ENCODE measurements at places on chromosomes 2 and 18.

GRCh38 chr2:143532061-143532460 is 402.8 kb downstream of the ARHGAP15 start:
- DNase-seq: no peak

GRCh38 chr2:25041307-25041927 is 459 bp upstream of the EFR3B start:
- no peak for DNase-seq

GRCh38 chr2:136205615-136206014 is 87.7 kb upstream of the CXCR4 start:
- no peak for DNase-seq

GRCh38 chr2:74457129-74457548 is 1.1 kb upstream of the WBP1 start:
- no peak for DNase-seq

- DNase-seq: no peak
Measured at GRCh38 chr2:69514406-69514805, 77.2 kb upstream of the NFU1 start.

DNA sequence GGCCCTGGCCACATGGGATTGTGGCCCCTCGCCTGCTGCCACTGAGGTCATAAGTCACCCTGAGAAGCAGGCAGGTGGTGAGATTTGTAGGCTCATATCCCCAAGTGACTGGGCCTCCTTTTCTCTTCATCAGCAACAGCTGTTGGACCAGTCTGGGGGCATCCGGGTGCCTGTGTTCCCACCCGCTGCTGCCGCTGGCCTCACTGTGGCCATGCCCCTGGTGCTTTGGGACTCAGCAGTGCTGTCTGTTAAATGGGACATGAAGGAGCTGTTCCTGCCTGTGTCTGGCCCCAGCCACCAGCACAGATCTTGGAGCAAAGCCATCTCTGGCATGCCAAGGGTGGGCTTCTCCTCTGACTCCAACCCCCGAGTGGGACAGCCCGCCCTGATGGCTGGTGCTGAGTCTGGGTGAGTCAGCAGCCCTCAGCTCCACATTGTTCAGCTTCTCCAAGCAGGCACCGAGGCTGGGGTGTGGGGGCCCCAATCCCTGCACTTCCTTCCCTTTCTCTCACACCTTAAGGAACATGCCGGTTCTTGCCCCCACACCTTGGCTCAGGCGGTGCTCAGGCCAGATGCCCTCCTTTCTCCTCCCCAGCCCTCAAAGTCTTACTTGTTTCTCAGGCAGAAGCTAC is 207.9 kb downstream of the GLI2 start:
- DNase-seq: no peak

- no peak for DNase-seq
Measured at GRCh38 chr2:12493031-12493513, 223.7 kb upstream of the TRIB2 start.

GRCh38 chr2:110872521-110872920 is 140.1 kb downstream of the ACOXL start:
- DNase-seq: no peak

DNA sequence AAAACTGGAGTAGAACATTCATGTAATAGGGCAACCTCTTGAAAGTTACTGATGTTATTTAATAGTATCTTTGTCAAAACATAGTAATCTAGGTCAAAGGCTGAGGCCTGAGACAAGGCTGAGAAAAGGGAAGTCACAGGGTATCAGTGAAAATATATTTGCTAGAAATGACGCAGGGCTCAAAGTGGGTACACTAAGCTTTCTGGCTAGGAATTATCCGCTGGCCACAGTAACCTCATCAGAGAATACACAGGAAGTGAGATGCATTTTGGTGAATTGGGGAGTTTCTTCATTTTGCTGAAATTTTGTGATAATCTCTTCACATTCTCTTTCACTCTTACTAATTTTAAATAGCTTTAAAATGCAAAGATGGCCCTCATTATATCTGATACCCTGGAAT is 206.8 kb downstream of the OTX1 start:
- DNase-seq: no peak

DNA sequence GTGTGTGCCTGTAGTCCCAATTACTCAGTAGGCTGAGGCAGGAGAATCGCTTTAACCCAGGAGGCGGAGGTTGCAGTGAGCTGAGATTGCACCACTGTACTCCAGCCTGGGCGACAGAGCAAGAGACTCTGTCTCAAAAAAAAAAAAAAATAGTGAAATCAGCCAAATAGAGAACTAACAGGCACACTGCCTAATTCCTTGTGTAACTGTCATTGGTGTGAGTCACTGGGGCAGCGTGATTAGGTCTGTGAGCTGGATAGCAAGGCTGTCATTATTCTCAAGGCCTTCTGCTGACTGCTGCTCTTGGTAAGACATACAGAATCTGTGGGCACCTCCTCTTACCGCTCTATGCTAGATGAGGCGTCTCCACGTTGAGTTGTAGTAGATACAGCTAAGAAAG is 270.3 kb downstream of the NEDD4L start:
- DNase-seq: no peak

DNA sequence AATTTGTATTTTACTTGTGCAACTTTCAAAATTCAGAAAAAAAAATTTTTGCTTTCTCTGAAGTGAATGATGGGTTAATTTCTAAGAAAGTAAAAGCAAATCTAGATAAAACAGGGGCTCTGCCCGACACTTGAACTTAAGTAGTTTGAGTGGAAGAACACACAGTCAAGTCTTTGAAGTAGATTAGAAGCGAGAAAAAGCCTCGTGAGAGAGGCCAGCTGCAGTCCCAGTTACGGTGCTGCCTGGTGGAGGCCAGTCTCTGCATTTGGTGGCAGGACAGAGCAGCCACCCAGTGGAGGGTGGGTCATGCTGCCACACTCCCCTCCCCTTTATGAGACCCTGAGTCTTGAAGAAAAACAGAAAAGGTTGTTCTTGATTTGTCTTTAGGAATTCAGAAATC is 81.8 kb downstream of the INPP5D start:
- no peak for DNase-seq

- no peak for DNase-seq
Measured at GRCh38 chr2:10948188-10948564, 36.4 kb downstream of the KCNF1 start.

- DNase-seq: no peak
Measured at GRCh38 chr2:236768393-236769140, 198.9 kb downstream of the ACKR3 start.

GRCh38 chr2:60614319-60614718 is 60.9 kb upstream of the BCL11A start:
- no peak for DNase-seq

GRCh38 chr2:30897539-30897938 is 90.3 kb upstream of the CAPN13 start:
- no peak for DNase-seq

DNA sequence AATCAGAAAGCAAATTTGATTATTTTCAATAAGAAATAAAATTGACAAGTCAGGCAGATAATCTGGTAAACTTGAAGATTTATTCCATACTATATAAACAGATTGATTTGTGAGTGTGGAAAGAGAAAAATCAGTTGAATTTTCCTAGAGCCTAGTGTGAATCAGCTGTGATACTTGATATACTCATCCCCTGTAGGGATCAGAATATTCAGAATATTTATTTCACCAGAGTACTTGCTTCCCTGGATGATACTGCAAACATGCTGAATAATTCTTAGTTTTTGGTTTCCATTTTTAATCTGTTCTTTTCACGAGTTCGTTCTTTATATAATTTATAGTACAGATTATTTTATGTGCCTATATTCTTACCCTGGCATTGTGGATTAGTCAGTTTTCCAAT is 142.8 kb downstream of the GALNT3 start:
- DNase-seq: no peak

GRCh38 chr2:48195169-48195568 is 288.9 kb upstream of the FBXO11 start:
- no peak for DNase-seq

DNA sequence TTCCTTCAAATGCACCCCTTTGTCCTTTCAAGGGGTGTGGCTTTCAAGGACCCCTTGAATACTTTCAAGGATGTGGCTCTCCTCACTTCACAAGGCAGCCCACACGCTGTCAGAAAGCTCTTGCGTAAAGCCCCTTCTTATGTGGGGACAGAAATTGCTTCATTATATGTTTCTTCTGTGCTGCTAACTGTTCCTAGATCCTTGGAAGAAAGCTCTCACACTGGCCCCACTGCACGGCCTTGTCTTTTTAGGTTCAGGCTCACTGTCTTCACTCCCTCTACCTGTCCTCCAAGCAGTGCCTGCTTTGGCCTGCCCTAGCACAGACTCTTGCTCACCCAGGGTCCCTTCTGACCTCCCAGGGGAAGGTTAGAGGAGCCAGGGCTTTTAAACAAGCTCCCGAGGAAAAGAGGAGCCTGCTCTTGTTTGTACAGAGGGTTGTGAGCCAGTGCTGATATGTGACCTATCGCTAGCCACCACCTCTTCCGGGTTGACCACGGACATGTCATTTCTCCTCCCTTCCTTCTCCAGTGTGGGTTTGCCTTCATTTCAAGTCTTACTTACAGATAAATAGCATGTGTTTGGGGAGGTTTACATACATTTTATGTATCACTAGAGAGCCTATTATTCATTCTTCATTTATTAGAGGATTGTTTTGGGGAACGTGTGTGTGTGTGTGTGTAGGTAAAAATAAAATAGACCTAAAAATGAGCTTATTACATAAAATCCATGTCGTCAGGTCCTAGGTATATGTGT is 94.7 kb downstream of the RTN4 start:
- DNase-seq: no peak

- no peak for DNase-seq
Measured at GRCh38 chr2:55490554-55490953, 29.0 kb upstream of the CFAP36 start.

All from stimulated activated CD8-positive, alpha-beta memory T cell treated with anti-CD3 and anti-CD28 coated beads, Interleukin-15, amount 100 ng/mL, for 4 hours (primary cell).